ENCODE measurements at places on chromosomes 6 and 20.

DNA sequence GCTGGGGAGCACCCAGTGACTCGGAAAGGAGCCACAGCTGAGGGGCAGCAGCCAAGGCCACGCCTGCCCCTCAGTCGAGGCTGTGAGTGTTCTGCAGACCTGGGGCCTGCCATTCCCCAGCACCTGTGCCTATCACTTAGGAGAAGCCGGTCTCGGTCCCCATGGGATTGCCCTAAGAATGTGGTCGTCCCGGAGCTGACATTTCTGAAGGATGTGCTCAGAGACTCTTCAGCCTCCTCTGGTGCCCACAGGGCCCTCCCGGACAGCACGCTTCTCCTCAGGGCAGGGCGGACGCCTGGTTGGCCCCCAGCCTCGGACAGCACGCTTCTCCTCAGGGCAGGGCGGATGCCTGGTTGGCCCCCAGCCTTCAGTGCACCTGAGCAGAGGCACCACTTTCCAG, 223.9 kb downstream of the ERMARD start:
- DNase-seq: no peak

GRCh38 chr6:15143086-15143485, 102.8 kb upstream of the JARID2 start:
- no peak for DNase-seq

- no peak for DNase-seq
Measured at GRCh38 chr6:9494864-9495263, 920.0 kb downstream of the TFAP2A start.

- no peak for DNase-seq
Measured at GRCh38 chr20:9280666-9281065, 211.8 kb downstream of the PLCB4 start.

- DNase-seq: no peak
Measured at GRCh38 chr6:93222071-93222851, 197.1 kb downstream of the EPHA7 start.

- DNase-seq: no peak
Measured at GRCh38 chr6:37256692-37257319, 766 bp upstream of the TBC1D22B start.

DNA sequence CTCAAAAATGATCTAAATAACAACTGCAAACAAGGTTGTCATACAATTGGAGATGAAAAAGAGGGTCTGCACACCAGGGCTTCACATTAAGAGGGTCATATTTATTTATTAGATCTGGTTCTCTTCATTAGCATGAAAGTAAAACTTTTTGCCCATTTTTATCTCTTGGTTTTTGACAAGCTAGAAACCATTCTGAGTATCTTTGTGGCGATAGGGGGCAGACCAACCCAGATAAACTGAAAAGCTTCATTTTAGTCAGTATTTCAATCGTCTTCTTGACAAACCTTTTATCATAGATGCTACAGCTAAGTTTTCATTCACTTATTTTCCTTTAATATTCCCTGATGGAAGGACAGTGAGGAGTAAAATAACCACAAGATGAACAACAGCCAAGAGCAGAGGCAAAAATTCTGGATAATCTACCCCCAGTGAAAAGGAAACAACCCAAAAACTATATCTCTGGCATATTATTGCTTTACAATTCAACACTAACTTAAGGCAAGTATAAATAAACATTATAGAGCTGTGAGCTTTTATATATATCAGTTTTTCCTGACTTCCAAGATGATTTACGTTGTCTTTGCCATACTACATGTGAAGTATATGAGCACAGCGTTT, 45.2 kb downstream of the THEMIS start:
- DNase-seq: peak; percentile 27

GRCh38 chr6:166940643-166941068, 15.7 kb downstream of the RNASET2 start:
- DNase-seq: no peak

GRCh38 chr6:150720774-150721233, 121.1 kb downstream of the PLEKHG1 start:
- no peak for DNase-seq

DNA sequence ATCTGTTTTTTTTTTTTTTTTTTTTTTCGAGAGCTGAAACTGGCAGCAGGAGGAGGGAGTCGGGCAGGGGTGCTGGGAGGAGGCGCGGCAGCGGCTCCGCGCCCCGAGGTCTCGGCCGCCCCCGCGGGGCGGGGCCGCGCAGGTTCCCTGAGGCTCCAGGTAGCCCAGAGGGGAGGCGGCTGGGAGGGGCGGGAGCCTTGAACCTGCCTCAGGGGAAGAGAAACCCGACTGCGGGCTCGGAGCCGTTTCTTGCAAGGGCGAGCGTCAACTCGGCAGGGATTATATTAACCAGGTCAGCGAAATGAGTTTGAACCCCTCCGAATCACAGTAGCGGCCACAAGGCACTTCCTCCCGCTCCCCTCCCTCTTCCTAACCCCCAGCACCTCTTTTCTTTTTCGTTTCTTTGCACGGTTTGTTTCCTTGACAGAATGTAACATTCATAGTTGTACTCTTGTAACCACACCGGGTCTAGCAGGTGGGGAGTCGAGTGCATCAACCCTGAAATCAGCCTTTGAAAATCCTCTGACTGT, 2.0 kb downstream of the MYB start:
- no peak for DNase-seq

DNA sequence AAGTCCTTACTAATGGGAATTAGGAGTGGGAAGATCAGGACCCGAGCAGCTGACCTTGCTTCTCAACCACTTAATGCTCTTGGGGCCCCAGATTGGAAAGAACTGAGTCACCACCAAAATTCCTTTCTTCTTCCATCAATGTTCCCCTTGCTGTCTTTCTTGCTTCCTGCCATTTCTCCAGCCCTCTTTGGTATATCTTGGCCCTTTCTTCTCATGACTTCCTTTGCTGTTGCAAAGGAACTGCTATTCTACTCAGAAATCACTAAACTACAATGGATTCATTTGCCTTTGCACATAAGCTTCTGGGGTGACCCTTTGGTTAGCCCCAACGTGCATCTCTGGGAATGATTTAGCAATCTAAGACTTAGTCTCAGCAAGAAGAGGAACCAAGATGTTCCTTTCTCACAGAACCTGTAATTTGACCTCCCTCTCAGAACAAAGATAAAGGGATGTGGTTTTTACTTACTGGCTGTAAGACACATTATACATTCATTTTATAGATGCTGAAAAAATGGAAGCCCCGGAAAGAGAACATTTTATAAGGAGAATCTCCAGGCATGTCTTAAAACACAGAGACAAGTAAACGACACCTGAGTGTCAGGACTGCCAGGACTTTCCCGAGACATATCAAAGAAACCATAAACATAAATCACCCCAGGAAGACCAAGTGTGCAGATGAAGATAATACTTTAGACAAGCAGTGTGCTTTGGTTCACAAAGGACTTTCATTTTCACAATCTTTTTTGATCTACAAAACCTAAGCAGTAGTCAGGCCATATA, 99.0 kb upstream of the TNFAIP3 start:
- DNase-seq: no peak

DNA sequence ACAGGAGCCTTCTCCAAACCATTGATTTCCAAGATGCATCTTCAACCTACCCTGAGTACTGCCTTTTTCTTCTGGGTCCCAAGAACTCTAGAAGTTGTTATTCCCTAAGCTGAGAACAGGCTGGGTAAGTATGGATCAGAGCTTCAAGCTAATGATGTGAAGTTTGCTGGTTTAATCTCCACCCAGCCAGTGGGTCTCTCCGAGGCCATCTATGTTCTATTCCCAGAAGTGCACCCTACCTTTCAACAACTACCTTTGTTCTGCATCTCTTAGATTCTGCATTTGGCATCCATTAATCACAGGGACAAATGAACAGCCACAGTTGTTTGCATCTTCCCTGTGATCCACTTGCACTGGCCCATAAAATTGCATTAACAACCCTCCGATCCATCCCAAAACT, 246.2 kb downstream of the HIVEP2 start:
- no peak for DNase-seq

- no peak for DNase-seq
Measured at GRCh38 chr20:51094221-51094620, 71.3 kb upstream of the KCNG1 start.

- no peak for DNase-seq
Measured at GRCh38 chr6:27541212-27541932, 68.5 kb upstream of the ZNF184 start.

DNA sequence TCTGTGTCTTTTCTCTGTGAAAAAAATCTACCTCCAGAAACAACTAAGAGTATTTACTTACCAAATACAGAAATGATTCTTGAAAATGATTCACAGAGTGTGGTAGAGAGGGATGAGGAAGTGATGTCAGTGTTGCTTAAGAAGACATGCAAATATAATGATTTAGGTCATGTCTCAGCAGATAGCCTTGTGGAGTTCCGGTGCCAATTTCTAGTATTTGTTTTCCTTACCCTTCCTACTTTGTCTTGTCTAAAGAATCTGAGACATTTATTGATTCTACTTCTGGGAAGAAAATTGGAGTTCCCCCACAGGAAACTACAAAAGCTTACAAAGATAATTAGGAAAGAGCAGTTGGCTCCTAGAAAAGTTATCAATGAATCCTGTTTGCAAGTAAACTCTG, 68.8 kb downstream of the GJA1 start:
- no peak for DNase-seq

DNA sequence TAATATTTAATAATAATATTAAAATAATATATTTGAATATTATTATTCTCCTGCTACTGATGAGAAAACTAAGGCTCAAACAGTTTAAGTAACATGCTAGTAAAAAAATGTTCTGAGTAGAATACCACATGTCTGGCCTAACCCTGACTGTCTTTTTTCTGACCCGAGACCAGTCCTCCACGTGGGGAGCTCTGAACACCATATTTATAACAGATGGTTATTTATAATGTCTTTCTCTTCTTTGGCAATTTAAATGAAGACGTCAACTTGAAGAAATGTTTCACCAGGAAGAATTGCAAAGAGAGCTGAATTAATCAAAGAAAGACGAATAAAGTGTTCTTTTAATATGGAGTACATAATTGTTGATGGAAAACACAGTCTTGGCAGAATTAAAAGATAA, 82.0 kb downstream of the SLC22A3 start:
- DNase-seq: no peak

GRCh38 chr6:108733051-108733450, 115.2 kb upstream of the ARMC2 start:
- no peak for DNase-seq

- no peak for DNase-seq
Measured at GRCh38 chr6:96562886-96563285, at the start of gene FHL5. Gene FHL5, plus strand, starts transcription at chr6:96563128. Its CDS starts 40,486 bp downstream, at chr6:96603614.

DNA sequence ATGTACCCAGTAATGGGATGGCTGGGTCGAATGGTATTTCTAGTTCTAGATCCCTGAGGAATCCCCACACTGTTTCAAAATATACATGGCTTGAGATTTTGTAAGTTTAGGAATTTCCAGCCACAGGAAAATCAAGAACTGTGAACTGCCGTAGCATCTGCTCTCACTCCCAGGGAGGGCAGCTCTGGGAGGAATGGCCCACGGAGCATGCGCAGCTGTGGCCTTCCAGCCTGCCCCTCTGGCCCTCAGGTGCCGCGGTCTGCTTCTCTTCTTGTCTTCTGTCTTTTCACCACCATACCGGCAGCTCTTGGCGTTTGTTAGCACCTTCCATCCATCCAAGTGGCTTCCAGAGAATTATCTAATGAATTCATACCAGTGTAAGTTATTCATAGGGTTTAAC, 19.9 kb upstream of the EXOC2 start:
- no peak for DNase-seq
